CD4-positive, alpha-beta T cell treated with Interleukin-1 beta for 1 hour (primary cell): ENCODE measurements at places on chromosomes 12 and 14.

DNA sequence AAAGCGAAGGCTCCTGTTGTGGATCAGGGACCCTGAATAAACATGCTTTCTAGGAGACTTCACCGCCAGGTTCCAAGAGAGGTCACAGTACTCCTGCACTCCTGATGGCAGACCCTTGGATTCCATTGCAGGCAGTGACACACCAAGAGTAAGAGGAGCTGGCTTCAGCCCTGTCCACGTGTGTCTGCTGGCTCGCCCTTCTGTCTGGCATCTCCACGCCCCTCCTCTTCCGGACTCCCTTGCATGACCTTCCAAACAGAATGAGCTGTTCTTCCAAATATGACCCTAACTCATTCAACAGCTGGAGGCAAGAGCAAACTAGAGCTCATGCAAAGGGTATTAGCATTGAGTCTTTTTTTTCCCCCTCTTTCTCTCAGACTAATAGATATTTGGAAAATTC lies 233.0 kb upstream of the PLEKHG7 start:
- DNase-seq = no peak

- DNase-seq = no peak
These were observed 16.0 kb upstream of the SLC38A2 start for GRCh38 chr12:46388427-46389021.

DNA sequence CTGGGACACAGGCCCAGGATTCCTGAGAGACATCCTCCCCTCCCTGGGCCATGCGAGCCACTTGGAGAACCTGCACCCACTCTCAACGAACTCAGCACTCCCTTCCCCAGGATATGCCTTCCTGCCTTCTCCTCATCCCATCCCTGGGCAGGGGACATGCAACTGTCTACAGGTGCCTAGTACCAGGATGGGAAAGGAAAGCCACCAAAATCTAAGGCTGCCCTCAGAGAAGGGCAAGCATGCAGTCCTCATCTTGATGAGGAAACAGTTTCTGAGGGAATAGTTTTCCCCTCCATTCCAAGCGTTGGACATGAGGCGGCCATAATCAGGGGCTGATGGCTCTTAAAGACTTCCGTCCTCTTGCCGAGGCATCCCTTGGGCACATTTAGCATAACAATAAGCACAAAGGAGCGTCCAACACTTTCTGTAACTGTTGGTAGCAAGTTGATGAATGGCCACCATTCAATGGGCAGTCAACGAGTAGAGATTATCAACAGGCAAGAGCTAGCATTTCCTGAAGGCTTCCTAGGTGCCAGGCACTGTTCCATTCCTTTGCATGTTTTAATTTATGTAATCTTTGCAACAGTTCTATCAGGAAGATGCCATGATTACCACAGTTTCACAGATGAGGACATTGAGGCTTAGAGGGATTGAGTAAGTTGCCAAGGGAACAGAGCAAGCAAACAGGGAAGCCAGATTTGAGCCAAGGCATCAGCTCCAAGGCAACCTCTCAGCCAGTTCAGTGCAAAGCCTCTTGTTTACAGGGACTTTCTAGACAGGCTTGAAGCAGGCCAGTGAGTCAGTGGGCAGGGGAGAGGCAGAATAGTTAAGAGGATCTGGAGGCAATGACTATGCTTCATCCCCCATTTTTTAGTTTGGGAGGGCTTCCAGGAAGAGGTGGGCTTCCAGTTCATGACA lies 105.1 kb downstream of the SINHCAF start:
- DNase-seq = no peak

DNA sequence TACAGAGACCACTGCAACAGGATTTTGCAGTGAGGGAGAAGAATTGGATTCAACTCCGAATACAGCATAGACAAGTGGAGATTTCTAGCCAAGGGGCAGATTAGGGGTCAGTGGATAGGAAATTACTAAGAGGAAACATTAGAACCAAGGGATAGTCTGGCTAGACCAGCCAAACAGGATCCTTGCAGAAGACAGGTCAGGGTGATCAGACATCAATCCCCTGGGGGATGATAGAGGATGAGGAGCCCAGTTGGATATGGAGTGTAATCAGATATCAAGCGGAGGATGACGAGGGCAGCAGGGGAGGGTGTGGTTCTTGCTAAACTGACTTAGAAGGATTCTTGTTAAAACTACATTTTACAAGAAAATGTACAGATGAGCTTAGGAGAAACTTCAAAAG lies 424.4 kb downstream of the DAD1 start:
- no peak for DNase-seq

- DNase-seq = peak; percentile 25
These were observed 45.9 kb downstream of the IFNG start for GRCh38 chr12:68113644-68114043.

- no peak for DNase-seq
These were observed 422.6 kb downstream of the ATP23 start for GRCh38 chr12:58363971-58364370.

DNA sequence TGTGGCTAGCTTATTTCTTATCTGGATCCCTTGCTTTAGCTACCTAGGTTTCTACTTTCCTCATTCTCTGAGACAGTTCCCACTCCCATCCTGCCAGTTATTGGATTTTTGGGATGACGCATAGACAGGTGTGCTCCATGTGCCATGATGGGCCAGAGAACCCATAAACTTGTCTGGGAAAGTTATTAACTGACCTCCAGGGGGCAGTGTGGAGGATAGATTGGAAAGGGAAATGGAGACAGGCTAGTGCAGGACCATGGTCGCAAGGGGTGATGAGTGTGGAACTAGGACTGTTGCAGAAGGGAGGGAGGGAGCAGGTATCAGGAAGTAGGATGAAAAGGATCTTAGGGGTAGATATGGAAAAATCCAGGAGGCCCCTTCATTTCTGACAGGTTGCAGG lies 80.3 kb downstream of the ESRRB start:
- peak; percentile 13 for DNase-seq

DNA sequence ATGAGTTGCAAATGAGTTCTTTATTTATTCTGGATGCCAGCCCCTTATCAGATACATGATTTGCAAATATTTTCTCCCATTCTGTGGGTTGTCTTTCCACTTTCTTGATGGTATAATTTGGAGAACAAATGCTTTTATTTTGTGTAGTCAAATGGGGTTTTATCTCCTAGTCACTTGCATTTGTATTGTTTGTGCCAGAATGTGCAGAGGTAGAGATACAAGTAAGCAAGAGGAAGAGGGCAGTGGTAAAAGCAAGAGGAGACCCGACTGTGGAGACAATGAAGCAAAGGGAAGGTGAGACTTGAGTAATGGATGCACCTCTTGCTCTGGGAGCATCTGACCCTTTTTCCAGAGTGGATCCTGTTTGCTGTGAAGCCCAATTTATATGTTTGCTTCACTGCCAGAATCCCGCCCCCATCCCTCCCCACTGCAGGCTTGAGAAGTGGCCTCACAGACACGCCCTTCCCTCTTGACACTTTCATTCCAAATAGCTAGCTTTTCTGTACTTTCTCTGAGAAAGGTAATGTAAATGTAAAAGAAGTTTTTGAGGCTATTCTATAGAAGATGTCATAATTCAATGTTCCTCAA lies 786 bp upstream of the PFKM start:
- no peak for DNase-seq

DNA sequence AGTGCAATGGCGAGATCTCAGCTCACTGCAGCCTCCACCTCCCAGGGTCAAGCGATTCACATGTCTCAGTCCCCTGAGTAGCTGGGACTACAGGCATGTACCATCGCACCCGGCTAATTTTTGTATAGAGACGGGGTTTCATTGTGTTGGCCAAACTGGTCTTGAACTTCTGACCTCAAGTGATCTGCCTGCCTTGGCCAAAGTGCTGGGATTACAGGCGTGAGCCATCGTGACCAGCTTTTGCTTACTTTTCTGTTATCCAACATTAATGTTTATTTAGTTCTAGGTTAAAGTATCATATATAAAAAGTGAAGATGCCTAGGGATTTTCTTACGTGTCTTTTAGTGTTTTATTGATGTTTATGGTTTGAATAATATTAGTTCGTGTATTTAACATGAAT lies 28.9 kb upstream of the CCT2 start:
- no peak for DNase-seq

DNA sequence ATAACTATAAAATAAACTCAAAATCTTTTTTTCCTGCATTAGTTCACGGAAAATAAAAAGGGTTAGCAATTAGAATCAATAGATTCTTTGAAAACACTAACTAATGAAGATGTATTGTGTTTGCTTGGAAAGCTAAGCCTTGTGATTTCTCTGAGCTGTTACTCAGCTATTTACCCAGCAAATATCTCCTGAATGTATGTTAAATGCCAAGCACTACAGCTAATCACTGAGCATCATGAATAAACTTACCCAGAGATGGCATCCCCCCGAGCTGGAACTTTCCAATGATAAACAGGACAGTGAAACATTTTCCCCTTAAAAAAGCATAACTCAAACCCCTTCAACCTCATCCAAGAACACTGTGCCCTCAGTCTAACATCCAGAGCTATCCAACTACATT lies 71.2 kb downstream of the SLC2A13 start:
- DNase-seq = no peak

GRCh38 chr14:50669441-50669986 lies 1.4 kb upstream of the SAV1 start:
- no peak for DNase-seq

DNA sequence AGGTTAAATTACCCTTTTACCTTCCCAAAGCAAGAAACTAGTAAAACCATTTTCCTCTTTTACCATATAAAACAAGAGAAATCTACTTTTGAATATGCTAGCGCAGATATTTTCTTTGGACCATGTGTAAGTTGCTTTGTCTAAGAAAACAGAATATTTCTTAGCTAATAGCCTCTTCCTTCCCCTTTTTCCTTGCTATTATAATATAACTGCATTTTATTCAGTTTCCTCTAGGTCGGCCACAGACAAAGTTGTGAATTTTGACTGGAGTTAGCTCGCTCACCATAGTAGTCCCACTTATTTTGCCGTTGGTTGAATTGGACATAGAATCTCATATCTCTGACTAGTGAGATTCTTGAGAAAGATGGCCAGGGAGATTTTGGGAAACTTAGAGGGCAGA lies 115.6 kb downstream of the PLEKHA5 start:
- DNase-seq = no peak

GRCh38 chr14:94180655-94181271 lies 6.6 kb downstream of the PPP4R4 start:
- DNase-seq = peak; percentile 72

DNA sequence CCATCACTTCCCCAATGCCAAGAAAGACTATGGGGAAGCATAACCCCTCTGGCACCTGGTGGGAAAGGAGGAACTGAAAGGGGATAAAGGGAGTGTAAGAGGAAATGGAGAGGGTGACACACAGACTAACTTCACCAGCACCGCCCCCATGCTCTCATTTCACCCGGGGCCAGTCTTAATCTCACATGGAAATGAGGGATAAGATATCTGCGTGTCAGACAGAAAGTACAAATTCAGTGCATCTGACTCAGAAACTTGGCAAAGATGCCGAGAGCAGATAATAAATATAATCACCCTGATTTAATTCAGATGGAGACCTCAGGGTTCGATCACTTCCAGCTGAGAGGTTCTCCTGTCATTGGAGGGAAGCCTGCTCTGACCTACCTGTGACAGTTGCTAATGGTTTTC lies 191.6 kb downstream of the DUSP6 start:
- peak; percentile 76 for DNase-seq

GRCh38 chr12:115943630-115944391 lies 333.7 kb downstream of the MED13L start:
- no peak for DNase-seq

GRCh38 chr12:91179315-91179714 lies 3.3 kb downstream of the DCN start:
- no peak for DNase-seq

DNA sequence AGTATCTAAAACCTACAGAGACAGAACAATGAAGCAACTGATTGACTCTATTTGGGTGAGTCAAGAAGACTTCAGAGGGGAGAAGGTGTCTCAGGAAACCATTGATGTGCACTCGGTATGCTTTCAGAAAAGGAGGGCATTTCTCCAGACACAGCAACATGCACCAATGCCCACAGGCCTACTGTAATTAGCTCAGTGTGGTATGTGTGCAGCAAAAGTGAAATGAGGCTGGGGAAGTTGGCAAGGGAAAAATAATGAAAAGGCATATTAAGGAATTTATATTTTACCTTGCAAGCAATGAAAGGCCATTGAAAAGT lies 158.4 kb upstream of the GRIP1 start:
- DNase-seq = no peak

- DNase-seq = no peak
These were observed 44.2 kb upstream of the DCD start for GRCh38 chr12:54692353-54692752.

DNA sequence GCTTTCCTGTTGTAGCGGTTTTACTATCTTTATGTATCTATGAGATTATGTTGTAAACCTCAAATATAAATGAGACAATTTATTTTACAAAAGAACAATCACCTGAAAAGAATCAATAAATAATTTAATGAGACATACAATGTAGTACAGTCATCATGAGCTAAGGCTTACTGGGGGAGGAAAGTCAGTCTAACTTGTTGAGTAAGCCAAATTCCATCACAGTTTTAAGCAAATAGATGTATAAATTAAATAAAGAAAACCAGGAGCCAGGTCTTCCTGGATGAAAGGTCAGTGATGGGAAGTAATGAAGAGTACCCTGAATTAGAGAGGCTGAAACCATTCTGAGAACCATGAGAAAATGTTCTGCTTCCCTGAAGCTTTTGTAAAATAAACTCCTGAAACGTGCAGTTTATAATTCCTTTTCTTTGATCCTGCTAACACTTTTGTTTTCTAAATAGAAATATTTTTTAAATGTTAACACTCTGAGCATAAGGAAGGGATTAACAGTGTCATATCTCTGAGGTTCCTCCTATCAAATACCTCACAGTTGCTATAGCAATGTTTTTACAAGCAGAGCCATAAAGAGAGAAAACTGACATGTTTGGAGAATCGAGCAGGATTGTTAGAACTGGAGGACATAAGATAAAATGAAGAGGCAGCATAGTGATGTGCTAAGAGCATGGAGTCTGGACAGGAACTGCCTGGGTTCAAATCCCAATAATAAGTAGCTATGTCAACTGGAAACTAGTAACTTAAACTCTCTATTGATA lies 444.9 kb upstream of the FOXG1 start:
- no peak for DNase-seq

- DNase-seq = no peak
These were observed 2.9 kb downstream of the TMEM229B start for GRCh38 chr14:67485501-67486095.

GRCh38 chr14:55129428-55130195 lies 560 bp downstream of the LGALS3 start:
- peak; percentile 59 for DNase-seq
